Stimulated activated naive CD4-positive, alpha-beta T cell treated with Interleukin-2 at 50 U/mL for 16 hours (primary cell): ENCODE measurements at places on chromosomes 1 and 21.

- DNase-seq = no peak
Observed at GRCh38 chr1:185864889-185865517, 130.8 kb downstream of the HMCN1 start.

DNA sequence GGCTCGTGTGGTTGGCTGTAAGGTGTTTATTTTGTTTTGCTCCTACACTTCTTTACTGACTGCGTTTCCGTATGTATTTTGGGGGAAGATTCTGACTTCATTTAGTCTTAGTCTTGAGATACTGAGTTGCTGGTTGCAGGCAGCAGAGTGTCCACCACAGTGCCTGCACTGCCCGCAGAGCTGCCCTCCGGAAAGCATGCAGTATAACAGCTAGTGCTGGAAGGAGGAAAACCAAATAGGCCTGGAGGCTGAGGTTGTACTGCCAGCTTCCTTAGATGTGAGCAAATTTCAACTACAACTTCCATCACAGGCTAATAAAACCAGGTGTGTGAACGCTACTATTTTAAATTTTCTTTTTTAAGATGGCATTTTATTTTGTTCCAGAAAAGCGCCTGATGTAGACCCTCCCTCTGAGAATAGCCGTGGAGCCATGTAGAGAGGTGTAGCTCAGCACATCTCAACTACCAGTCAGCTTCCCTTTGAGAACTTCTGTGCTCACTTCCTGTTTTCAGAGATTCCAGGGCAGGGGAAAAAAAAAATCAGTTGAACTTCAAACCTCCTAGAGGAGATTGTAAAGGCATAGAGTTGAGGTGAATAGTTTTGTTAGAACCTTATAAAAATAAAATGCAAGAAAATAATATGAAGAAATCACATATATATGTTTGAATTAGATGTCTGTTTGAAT lies 17.6 kb downstream of the LMO4 start:
- DNase-seq = no peak

- DNase-seq = peak; percentile 59
Observed at GRCh38 chr1:26145041-26145959, 13.6 kb upstream of the FAM110D start.

DNA sequence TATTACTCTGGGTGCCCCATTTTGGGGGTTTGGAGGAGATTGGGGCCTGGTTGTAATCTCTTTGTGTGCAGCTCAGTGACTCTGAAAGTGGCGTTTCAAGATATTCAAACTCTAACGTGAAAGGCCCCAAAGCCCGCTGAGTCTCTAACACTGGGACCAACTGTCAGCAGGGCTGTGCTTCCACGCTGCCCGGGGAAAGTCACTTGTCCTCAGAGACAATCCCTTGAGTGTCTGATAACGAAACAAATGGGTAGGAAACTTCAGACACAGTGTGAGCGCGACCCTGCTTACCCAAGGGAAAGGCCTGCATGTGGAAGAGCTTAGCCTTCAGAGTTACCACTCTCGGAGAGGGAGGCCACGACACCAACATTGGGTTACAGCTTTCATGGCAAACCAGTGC lies 837 bp downstream of the UBASH3A start:
- no peak for DNase-seq

GRCh38 chr1:210250665-210250997 lies 18.0 kb downstream of the SERTAD4 start:
- DNase-seq = no peak

DNA sequence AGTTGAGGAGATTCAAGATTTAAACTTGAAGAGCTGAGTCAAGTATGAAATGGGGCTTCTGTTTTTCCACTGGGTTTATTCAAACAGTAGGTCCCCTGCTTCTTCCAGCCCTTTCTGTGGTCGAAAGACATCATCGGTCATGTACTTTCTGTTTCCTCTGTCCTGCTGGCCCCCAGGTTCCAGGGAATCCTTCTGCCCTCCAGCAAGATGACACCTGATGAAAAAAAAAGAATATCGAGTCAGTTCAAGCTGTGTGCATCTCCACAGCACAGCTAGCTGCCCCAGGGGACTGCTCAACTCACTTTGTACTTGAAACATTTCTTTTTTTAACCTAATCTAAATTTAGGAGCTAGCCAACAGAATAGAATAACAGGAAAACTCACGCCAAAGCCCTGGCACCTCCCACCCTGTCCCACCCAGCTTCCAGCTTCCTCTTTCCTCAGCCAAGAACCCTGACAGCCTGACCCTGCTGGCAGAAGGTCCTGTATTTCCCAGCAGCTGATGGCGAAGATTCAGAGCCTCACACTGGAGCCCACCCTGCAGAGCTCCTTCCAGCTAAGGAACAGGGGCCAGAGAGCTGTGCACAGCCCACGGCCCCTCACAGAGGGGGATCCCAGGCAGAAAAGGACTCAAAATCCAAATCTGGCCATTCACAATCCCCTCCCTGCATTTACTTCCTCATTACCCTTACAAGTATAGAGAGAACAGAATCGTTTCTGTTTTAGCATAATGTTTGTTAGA lies 176.5 kb downstream of the PSMG1 start:
- DNase-seq = no peak

DNA sequence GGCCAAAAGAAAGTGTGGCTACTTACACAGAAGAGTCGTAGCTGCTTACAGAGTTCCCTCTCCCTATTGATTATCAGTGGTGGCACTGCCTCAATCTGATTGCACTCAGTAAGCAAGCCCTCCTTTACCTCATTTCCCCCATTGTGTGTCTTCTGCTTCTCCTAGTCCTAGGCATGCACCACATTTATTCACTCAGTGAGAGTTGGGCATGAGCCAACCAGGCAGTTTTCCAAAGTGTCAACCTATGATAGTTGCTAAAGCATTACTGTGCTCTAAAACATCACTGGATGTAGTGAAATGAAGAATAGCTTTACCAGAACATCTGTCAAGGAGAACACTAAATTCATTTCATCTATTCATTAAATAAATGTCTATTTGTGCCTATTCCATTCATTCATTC lies 19.3 kb downstream of the GJA5 start:
- no peak for DNase-seq

- no peak for DNase-seq
Observed at GRCh38 chr21:17032141-17032655, 480.6 kb upstream of the CXADR start.

DNA sequence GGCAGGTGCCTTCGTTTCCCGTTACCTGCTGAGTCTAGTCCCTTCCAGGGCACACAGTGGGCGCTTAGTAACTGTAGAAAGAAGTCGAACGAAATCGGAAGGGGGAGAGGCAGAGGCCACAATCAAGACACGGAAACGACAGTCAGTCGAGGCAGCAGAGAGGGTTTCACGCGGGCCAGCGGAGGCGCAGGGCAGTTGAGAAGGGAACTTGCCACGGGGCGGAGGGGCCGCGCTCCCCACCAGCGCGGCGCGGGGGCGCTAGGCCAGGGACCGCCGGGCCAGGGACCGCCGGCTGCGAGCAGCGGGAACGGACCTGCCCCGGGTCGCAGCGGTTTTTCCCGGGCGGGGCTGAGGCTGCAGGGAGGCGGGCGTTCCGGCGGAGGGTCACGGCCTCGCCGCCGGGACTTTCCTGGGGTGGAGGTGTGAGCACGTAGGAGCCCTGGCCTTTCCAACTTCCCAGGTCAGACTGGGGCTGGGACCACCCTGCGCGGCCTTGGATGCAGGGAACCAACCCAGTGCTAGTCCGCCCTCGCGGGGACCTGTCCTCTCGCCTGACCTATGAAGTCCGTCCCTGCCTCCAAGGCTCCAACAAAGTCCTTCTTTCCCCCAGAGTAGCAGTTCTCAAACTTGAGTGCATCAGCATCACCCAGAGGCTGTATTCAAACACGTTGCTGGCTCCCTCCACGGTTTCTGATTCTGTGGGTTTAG lies 150.1 kb upstream of the FGGY start:
- peak; percentile 20 for DNase-seq

GRCh38 chr1:234658138-234658537 lies 48.2 kb upstream of the IRF2BP2 start:
- no peak for DNase-seq

DNA sequence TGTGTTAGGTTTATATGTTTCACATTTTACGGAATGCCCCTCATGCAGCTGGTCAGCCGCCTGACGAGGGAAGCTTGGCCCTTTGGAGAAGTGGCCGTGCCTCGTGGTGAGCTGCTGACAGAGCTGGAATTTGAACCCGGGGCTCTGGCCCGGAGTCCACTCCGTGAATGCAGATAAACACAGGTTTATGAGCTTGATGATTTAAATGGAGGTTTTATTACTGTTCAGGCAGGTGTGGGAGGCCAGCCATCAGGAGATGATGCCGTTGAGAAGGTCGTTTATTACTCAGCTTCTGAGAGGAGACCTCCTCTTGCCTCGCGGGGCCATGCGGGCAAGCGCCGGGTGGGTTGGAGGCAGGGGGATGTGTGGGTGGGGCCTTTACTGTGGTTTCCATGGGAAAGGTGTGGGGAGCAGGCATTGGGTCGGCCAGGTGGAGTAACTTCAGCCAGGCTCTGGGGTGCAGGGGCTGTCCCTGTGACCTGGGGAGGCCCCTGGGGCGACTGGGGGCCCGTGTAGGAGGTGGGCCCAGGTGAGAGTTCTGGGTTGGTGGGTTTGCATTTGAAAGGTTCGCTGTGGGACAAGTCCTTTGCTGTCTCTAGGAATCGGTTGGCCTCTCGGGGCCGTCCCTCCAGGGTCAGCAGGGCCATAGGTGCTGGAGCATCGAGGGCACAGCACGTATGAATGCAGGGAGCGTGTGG lies 22.0 kb downstream of the PRKCZ start:
- no peak for DNase-seq

DNA sequence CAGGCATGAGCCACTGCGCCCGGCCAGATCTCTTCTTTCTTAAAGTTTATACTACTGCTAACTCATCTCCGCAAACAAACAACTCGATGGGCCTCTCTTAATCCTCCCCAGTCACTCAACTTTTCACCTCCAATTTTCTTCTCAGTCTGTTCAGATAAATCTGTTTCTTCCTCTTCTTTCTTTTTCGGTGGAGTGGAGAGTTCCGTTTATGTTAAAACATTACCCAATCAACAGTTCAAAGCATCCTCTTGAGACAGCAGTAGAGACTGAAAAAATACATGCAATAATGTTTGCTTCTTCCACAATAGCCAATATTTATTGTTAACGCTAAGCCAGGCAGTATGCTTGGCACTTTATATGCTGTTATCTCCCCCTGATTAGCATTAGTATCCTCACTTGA lies 1.4 kb upstream of the ANKRD13C start:
- no peak for DNase-seq

GRCh38 chr1:167911413-167911812 lies 2.5 kb downstream of the ADCY10 start:
- no peak for DNase-seq

GRCh38 chr1:70038025-70038424 lies 167.4 kb downstream of the LRRC40 start:
- DNase-seq = no peak

GRCh38 chr1:236799001-236799400 lies 3.9 kb downstream of the MTR start:
- DNase-seq = no peak

DNA sequence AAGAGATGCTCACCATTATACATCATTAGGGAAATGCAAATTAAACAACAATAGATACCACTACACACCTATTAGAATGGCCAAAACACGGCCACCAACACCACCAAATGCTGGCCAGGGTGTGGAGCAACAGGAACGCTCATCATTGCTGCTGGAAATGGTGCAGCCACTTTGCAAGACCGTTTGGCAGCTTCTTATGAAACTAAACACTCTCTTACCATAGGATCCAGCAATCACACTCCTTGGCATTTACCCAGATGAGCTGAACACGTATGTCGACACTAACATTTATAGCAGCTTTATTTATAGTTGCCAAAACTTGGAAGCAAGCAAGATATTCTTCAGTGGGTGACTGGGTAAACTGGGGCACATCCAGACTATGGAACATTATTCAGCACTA lies 28.9 kb upstream of the ADARB1 start:
- DNase-seq = no peak

GRCh38 chr1:216332003-216332402 lies 91.2 kb downstream of the USH2A start:
- no peak for DNase-seq

DNA sequence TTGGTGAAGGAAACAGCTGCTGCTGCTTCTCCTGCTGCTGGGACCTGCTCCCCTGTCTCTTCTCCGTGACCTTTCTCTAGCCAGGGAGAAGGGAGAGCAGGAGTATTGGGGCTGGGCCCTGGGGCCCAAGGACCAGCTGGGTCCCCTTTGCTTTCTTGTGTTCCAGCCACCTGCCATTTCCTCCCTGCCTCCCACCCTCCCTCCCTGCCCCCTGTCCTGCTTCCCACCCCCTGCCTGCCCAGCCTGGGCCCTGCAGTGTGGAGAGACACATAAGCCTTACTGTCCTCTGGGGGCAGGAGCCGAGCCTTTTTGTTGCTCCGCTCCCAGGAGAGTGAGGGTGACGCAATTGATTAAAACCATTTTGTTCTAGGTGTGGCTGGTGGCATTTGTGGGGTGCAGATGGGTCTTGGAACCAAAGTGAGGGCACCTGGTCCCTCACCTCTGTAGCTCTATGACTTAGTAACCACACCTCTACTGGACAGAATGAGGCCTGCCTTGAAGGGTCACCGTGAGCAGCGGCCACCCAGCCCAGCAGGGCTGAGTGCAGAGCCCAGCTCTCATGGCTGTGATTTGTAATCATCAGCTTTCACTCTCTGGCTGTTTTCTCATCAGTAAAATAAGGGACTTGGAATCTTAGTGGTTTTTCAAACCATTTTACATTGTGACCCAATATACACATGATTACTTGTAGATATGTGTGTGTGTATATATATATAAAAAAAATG lies 13.9 kb upstream of the TMEM222 start:
- DNase-seq = no peak

- no peak for DNase-seq
Observed at GRCh38 chr1:1273209-1273511, 494 bp downstream of the UBE2J2 start.

GRCh38 chr1:1176931-1177330 lies 3.3 kb downstream of the TTLL10 start:
- DNase-seq = no peak

DNA sequence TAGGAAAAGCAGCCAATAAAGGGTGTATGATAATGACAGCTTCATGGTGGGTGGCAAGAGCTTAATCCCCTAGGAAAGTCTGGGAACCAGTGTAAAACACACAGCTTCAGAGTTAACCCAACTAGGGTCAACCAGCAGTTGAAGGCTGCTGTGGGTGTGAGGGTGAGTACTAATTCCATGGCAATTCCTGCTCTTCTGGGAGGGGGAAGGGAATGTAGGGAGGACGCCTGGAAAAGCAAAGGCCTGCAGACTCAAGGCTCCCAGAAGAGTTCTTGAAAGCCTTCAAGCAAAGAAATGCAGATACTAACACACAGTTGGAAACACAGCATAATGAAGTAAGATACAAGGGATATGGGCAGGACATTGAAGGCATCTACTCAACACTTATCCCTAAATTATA lies 28.1 kb downstream of the TTLL7 start:
- DNase-seq = no peak

GRCh38 chr1:92126088-92126487 lies 45.9 kb downstream of the BTBD8 start:
- DNase-seq = no peak

GRCh38 chr1:205916541-205916940 lies 26.7 kb downstream of the SLC26A9 start:
- DNase-seq = no peak
